A549 treated with Mapracorat at 1 μM for 4 hours (cell line): ENCODE measurements at places on chromosomes 2 and 18. TPM values are rescaled to one million over a fixed set of nuclear protein-coding genes. Genes with fewer than 3 reads are reported as not detected.

Gene C1QL2
- total RNA-seq = 0.11 to 0.53 TPM (median 0.31 TPM) in 5 replicates

Gene FAM110C
- 0.05 to 0.42 TPM (median 0.17 TPM) in 5 replicates for total RNA-seq

Gene FZD7
- 5.2 to 7.3 TPM (median 6.4 TPM) in 5 replicates for total RNA-seq

Gene SLC9A4
- not detected in 5 replicates for total RNA-seq

Gene KATNAL2
- total RNA-seq = 1.3 to 2.4 TPM (median 1.8 TPM) in 5 replicates

Gene LRP2
- 0.03 to 0.06 TPM in 2 of 5 replicates, not detected in the others for total RNA-seq

Gene PLGLB1
- 0.48 to 1.1 TPM (median 0.71 TPM) in 4 of 5 replicates, not detected in the other for total RNA-seq
